ENCODE measurements at places on chromosomes 1 and 21.
A peak's percentile ranks its signal among the peaks of the same experiment; 100 is the strongest.

- no peak for DNase-seq
Observed at GRCh38 chr1:162530988-162531319, 30.6 kb upstream of the UAP1 start.

GRCh38 chr1:109762821-109763645 lies 690 bp downstream of the EPS8L3 start:
- no peak for DNase-seq

- no peak for DNase-seq
Observed at GRCh38 chr1:99843760-99844159, 6.4 kb upstream of the AGL start.

- no peak for DNase-seq
Observed at GRCh38 chr21:14569868-14570267, 23.8 kb upstream of the SAMSN1 start.

DNA sequence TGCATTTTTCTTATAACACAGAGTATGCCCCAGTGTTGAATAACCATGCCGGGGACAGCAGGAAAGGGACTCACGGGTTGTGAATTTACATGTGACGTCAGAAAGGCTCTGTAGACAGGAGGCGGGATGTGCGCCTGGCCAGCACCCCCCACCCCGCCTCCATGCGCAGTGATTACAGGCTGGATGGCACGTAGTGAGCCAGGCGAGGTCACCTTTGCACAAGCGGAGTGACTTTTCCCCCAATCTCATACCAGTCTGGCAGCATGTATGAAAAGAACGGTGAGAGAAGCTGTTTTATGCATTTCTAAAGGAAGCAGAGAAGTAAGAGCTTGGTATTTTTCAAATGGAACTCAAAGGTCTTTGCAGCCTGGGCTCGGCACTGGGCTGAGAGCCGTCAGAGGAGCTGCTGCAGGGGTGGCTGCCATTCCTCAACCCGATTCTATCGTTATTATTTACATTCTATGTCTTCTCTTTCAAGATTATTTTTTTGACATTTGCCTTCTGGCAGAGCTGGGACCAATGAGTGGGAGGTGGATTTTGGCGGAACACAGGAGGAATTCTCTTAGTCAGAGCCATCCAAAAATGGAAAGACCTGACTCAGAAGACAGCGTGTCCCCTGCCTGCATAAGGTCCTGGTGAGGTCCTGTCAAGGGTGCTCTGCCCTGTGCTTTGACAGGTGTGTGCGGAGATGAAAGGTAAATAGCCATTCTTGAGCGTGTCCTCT lies 115.6 kb upstream of the SLC45A1 start:
- no peak for DNase-seq

GRCh38 chr1:7859406-7859805 lies 6.5 kb upstream of the UTS2 start:
- no peak for DNase-seq

DNA sequence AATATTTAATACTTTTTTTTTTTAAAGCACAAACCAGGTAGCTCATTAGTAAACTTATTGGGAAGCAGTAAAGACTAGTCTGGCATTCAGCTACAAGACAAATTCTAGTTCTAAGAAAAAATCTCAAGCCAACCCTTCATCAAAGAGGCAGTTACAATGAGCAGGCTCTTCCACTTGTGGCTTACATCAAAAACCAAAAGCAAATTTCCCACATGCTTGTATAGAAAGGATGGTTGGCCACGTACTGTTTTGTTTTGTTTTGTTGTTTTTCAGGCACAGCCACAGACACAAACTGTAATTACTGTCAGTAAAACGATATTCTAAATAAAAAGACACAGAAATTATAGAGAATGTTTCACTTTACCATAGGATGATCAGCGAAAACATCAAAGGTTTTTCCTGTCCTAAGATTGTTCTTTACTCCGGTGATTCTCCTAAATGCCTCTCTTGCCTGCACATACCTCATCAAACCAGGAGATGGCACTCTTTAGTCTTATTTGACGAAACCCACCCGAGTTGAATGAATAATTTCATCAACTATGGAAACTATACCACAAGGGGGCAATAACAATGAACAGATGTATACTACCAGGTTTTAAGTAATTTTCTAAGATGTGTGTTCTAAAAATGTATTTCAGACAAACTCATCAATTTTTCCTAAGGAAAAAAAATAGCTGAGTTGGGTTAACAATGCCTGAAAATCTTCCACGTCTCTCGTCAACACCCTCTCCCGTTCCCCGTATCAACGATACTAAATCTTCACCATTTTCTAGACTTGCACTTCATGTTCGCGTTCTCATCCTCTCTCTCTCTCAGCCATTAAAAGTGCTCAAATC lies 26.9 kb downstream of the RPL5 start:
- peak; percentile 87 for DNase-seq

DNA sequence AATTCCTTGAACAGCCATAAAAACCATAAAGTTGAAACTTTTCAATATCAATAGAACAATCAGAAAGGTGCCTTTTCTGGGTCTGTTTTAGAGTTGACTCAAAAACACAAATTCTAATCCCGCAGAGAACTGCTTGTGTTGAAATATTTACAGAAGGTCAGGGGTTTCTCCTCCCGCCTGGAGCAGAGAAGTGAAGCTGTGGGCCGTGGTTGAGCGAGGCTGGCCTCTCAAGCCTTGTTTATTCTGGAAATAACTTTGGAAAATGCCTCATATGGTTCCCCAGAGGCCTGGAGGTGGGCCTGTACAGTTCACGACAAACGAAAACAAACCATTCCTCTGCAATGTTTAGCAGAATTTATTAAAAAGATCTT lies 90.8 kb upstream of the ERRFI1 start:
- no peak for DNase-seq

GRCh38 chr1:234238060-234238459 lies 135.2 kb upstream of the COA6 start:
- no peak for DNase-seq

GRCh38 chr1:31581821-31582810 lies 5.8 kb downstream of the TINAGL1 start:
- DNase-seq = no peak

- no peak for DNase-seq
Observed at GRCh38 chr1:12276225-12276624, 46.4 kb downstream of the VPS13D start.
